ENCODE measurements at places on chromosomes 4 and X.

- DNase-seq: peak; percentile 33
Observed at GRCh38 chr4:62670514-62670913, 1470.4 kb downstream of the ADGRL3 start.

DNA sequence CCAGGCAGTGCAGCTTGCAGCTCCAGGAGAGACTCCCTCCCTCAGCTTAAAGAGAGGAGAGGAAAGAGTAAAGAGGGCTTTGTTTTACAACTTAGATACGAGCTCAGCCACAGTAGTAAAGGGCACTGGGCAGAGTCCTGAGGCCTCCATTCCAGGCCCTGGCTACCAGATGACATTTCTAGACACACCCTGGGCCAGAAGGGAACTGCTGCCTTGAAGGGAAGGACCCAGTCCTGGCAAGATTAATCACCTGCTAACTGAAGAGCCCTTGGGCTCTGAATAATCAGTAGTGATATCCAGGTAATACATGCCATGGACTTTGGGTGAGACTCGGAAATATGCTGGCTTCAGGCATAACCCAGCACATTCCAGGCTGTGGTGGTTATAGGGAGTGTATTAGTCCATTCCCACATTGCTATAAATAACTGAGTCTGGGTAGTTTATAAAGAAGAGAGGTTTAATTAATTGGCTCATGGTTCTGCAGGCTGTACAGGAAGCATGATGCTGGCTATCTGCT is 15.3 kb upstream of the SLC16A2 start:
- no peak for DNase-seq

GRCh38 chr4:182583703-182584415 is 333.3 kb downstream of the DCTD start:
- no peak for DNase-seq

DNA sequence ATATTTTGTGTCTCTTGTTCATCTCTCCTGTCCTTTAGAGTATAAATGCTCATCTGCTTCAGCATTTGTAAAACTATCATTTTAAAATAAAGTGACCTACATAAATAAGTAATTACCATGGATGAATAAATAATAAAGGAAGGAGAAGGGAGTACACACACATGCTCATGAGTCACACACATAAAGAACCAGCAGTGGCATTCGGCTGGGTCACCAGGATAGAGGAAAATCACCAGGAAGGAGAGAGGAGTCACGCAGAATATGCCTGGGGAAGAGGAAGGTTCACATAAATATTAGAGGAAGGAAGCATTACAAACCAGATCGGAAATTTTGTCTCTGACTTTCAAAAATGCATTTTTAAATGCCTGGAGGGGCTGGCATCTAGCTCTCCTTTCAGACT is 38.5 kb upstream of the MED14 start:
- peak; percentile 18 for DNase-seq

DNA sequence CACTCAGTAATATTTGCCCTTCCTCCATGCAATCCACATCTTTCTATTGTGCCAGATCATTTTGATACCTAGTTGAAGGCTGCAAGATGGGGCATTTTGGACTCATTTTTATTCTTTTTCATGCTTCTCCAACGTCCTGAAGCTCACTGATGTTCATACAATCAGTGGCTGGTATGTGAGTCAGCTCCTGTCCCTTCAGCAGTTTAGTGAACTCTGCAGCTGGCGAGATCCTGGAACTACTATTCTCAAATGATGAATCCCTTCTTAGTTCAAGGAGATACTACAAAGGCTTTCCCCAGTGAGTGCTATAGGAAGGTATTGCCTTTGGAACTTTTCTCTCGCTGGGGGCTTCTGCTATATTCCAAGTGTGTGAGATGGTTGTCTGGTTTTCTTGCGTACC is 9.6 kb upstream of the CCDC149 start:
- peak; percentile 28 for DNase-seq

- no peak for DNase-seq
Observed at GRCh38 chr4:81698538-81699296, 227.0 kb upstream of the RASGEF1B start.

- no peak for DNase-seq
Observed at GRCh38 chrX:116726806-116727205, 264.0 kb upstream of the CT83 start.

DNA sequence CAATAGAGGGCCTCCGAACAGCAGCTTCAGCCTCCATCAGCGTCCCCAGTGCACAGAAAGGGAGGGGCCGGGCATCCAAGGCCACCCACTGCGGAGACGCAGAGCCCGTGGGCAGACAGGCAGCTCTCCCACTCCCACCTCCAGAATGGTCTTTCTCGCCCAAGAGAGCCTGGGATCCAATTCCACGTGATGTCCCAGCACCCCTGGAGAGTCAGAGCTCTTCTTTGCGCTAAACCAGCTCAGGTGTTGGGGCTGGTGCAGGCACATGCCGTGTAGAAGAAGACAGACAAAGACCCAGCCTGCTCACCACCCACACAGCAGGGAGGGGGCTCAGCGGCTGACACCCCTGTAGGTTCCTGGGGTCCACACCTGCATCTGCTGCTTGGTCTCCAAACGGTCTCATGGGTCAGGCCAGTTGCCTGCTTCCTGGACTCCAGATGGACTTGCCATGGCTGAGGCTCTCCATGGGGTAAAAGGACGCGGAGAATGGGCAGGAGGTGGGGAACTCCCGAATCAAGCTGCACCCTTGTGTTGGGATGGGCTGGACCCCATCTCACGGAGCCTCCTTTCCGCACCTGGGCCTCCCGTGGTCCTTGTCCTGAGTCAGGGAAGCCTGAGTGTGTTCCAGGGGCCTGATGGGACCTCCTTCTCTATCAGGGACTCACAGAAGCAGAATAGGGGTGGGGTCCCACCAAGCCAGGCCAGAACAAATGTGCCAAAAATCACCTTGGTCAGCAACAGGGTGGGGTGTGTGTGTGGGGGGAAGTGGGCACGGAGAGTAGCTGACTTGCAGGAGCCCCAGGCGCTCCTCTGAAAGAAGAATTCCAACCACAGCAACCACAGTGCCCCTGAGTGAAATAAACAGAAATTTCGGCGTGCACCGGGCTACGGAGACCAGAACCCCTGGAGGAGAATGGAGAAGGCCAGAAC is 11.6 kb upstream of the ASMTL start:
- DNase-seq: no peak

DNA sequence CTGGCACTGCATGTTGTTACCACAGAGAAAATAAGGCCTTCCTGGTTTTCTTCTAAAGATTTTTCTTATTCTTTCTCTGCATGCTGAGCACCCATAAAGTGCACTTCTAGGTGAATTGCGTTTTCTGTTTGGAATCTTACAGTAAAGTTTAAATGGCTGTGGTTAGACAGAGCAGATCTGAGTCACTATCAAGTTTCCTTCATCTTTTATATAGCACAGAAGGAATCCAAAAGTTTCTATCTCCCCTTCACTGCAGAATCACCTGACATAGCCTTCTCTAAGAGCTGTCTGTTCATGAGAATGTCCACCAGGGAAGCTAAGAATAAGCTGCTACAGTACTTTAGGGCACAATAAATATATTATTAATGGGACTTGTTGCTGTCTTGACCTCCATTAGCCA is 455.5 kb upstream of the FAM241A start:
- peak; percentile 50 for DNase-seq

DNA sequence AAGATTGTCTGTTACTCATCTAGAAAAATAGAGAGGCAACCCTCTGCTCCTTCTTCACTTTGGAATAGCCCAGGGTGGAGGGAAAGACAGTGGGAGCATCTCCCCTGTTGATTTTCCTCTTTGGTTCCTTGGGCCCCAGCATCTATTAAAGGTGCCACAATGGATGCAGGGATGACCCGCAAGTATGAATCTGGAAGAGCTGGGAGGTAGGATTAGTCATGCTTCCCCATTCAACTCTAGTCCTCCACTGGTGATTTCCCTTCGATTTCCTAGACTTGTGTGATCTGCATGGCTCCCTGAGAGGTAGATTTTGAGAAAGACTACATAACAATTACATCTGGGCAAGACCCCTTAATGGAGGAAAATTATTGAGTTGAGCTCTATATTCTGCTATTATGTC is 127.8 kb downstream of the MAGEE1 start:
- no peak for DNase-seq

GRCh38 chrX:17038277-17038676 is 91.8 kb downstream of the REPS2 start:
- no peak for DNase-seq

DNA sequence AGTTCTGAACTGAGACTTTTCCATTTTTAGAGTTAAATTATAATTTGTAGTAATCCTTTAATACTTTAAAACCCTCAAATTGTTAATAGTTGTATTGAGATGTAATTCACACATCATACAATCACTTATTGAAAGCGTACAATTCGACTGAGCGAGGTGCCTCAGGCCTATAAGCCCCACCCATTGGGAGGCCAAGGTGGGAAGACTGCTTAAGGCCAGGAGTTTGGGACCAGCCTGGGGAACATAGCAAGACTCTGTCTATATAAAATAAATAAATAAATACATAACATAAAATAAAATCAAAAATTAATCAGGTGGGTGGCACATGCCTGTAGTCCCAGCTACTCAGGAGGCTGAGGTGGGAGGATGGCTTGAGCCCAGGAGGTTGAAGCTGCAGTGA is 70.3 kb downstream of the RWDD4 start:
- no peak for DNase-seq

DNA sequence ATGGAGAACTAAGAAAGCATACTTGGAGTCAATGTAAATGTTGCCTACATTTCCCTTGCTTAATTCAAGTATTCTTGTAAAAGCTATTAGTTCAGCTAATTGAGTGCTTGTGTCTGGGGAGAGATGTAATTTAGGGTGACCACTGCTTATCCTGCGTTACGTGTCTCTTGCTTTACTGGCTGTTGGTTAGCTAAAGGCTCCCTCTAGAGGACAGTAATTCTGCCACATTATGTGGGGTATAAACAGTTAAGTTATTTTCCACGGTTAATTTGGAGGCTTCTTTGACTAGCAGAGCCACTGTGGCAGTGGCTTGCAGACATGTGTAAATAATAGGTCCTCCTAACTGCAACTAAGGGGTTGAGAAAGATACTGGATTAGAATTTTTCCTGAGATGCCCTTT is 25.3 kb upstream of the NAF1 start:
- no peak for DNase-seq

GRCh38 chr4:93359586-93359985 is 469.0 kb upstream of the ATOH1 start:
- no peak for DNase-seq

DNA sequence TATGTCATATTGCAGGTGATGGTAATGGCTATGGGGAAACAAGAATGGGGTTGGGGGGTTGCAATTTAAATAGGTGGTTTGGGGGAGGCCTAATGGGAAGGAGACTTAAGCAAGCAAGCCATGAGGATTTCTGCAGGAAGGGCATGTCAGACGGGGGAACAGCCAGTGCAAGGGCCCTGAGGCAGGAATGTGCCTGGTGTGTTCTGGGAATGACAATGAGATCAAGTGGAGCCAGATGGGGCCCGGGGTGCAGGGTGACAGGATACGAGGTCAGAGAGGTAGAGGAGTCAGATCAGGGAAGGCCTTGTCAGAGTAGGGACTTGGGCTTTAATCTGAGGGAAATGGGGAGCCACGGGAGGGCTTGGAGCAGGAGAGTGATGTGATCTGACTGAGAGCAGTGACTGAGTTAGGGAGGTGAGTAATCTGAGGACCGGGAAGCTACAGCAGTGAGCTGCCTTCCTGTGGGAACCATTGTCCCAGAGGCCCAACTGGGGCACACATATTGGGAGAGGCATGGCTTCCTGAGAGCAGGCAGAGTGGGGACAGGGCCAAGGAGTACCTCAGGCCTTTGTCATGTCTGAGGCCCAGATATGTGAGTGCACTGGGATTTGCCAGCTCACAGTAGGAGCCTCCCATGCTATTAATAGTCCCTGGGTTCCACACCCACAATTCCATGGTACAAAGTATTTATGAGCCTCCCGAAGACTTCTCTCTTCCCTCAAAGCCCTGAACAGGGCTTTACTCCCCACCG is 139.8 kb downstream of the BCOR start:
- DNase-seq: peak; percentile 55
